Foreskin melanocyte (primary cell): ENCODE measurements at places on chromosomes 7 and 10.

- DNase-seq = no peak
Measured at GRCh38 chr7:36021367-36021766, 131.7 kb upstream of the EEPD1 start.

GRCh38 chr10:5748394-5748803 lies 63.8 kb downstream of the TASOR2 start:
- no peak for DNase-seq

DNA sequence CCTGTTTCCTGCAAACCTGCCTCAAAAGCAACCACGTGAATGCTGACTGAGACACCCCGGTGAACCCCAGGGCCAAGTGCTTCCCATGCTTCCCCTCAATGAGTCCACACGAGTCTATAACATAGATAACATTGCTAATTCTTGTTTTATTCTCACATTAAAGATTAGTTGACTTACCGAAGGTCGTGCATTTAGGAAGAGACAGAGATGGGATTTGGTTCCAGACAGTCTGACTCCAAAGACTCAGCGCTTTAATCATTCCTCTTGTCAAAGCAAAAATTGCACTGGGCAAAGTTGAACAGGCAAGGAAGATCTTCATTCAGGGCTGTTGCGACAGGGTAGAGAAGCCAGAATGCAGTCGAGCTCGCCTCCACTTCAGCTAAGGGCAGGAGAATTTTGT lies 435.6 kb upstream of the C7orf33 start:
- DNase-seq = no peak

GRCh38 chr10:28871665-28872064 lies 194.3 kb downstream of the BAMBI start:
- no peak for DNase-seq
